GM13976 (cell line): ENCODE measurements at places on chromosomes 12 and 14.

- no peak for DNase-seq
Measured at GRCh38 chr12:60451457-60451856, 855.6 kb downstream of the SLC16A7 start.

- DNase-seq, result no peak
Measured at GRCh38 chr12:50243507-50243906, 39.8 kb downstream of the LIMA1 start.

DNA sequence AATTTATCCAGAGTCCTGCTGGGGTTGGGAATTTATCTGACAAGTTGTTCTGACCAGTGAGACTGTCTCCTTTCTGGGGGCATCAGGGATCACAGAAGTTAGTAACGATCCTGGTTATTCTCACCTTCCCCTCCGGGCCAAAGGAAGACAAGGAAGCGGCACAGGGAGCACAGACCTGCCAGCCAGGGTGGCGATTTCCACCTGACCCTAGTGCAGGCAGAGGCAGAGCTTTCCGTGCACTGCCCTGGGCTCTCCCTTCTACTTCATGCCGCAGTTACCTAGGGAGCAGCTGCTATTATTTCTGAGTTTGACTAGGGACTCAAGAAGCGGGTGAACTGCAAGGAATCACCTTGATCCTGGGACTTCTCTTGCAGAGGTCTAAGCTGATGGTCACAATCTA lies 7.4 kb downstream of the TMEM106C start:
- no peak for DNase-seq

DNA sequence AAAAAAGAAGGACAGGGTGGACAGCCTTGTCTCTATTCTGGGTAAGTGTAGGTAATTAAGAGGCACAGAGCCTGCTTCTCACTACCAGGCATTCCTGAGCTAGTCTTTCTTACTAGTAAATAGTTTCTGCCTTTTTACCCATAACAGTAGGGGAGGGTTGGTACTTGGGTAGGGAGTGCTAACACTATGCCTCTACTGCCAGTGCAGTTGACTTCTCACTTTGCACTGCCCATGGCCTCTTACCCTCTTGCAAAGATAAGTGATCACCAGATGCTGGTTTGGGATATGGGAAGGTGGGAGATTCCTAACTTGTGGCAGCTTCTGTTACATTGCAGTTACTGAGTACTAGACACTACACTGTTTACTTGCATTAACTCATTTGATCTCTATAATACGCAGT lies 11.6 kb downstream of the AHSA1 start:
- DNase-seq, result no peak

DNA sequence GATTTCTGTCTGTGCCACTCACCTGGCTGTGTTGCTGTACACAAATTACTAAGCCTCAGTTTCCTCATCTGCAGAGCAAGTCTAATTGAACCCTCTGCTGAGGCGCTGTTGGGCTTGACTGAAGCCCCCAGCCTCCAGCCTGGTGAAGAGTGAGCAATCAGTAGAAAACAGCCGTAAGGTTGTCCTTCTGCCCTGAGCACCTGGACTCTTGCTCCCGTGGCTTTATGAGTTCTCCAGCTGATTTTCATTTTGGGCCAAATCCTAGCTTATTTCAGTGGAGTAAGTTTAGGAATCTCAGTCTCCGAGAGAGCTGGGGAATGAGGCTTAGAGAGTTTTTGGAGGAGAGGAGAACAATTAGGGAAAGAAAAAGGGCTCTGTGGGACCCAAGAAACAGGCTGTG lies 133.9 kb upstream of the EVL start:
- DNase-seq, result no peak

GRCh38 chr12:130017591-130018449 lies 114.0 kb upstream of the TMEM132D start:
- DNase-seq, result no peak

GRCh38 chr12:85527192-85527591 lies 247.2 kb downstream of the ALX1 start:
- DNase-seq, result peak; percentile 21

- no peak for DNase-seq
Measured at GRCh38 chr14:101737414-101738339, 23.8 kb upstream of the PPP2R5C start.
